ENCODE measurements at places on chromosomes 2 and 18.

DNA sequence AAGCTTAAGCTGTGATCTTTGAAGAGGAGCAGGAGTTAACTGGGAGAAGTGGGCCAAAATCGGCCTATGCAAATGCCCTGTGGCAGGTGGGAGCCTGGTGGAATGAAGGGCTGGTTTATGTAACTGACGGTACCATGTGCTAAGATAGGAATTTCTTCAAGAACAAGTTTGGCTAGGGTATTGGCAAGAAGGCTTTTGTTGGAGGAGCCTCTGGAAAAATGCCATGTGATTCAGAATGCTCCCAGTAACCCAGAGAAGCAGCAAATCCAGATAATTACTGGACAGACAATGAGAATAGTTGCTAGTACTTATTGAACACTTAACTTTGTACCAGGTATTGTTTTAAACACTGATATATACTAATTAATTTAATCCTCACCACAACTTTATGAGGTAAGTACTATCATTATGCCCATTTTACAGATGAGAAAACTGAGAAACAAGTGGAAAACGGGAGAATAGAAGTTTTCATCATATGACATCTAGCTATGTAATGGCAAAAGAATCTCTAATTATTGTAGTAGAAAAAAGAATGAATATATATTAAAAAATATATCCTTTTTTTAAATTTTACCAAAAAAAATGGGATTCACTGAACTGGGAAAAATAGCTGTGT is 9.1 kb upstream of the FAM124B start:
- DNase-seq = no peak

- DNase-seq = no peak
Observed at GRCh38 chr2:173815772-173816171, 149.4 kb downstream of the SP3 start.

DNA sequence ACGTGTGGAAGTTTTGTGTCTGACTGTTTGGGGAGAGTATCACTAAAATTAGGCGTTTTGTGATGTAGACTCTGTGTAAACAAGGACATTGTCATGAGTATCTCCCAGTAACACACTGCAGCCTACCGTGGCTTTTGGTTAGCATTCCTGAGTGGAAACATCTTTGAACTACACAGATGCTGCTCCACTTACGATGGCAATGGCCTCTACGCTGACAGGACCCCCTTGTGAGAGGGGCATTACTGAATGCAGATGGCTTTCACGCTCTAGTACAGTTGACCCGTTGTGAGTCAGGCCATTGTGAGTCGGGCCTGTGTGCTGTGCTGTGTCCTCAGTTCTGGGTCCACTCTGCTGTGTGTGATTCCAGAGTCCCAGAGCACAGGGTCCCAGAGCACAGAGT is 34.4 kb upstream of the ADNP2 start:
- DNase-seq = no peak

GRCh38 chr2:9205486-9205885 is 1.1 kb upstream of the ASAP2 start:
- DNase-seq = no peak

GRCh38 chr18:58522132-58522531 is 106.8 kb downstream of the ALPK2 start:
- DNase-seq = no peak

DNA sequence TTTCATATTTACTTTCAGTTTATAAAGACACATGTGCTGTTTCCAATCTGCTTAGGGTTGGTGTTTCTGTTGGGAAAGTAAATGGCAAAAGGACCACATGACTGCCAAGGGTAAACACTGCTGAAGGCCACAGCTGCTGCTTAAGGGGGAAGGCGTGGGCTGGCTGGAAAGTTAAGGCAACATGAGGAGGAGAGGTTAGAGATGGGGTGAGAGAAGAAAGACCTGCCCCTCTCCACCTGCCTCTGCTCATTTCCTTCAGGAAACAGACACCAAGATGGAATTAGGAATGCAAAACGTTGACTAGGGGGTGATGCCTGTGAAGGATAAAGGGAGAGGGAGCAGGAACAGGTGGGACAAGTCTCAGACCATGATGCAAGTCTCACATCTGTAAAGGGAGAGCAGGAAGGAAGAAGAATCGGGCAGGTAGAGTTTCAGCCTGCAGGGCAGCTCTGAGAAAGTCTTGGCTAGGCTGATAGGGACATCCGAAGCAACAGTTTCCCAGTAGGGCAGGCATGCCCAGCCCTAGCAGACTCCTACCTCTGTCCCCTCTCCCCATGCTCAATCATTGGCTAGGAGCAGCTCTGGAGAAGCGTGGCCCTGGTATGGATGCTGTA is 86.0 kb downstream of the CDC42EP3 start:
- no peak for DNase-seq

DNA sequence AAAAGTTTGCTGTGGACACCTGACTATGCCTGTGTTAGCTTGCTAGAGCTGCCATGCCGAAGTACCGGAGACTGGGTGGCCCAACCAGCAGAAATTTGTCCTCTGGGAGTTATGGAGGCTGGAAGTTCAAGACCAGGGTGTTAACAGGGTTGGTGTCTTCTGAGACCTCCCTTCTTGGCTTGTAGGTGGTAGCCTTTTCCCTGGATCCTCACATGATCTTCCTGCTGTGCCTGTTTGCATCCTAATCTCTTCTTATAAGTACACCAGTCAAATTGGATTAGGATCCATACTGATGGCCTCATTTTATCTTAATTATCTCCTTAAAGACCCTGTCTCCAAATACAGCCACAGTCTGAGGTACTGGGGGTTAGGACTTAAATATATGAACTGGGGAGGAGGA is 845 bp downstream of the TMEM177 start:
- no peak for DNase-seq

- no peak for DNase-seq
Observed at GRCh38 chr2:71393216-71393615, 60.1 kb upstream of the DYSF start.

GRCh38 chr2:234635284-234635683 is 138.4 kb upstream of the ARL4C start:
- DNase-seq = no peak

- DNase-seq = no peak
Observed at GRCh38 chr2:120251078-120251477, 1.6 kb upstream of the RALB start.

DNA sequence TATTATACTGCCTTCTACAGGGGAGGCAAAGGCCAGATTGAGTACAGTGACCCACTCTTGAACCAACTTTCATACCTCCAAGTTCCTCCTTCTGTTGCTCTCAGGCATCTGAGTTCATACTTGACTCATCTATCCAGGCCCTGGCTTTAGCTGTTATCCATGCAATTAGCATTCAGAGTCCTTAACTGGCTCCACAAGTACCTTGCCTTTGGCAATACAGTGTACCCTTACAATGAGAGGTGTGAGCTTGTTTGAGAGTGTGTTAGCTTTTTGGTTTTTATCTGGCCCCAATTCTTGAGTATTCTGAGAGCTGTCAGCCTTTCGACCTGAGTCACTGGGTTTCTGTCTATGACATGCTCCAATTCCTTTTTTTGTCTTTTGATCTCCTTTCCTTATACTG is 60.2 kb downstream of the EHD3 start:
- DNase-seq = no peak

DNA sequence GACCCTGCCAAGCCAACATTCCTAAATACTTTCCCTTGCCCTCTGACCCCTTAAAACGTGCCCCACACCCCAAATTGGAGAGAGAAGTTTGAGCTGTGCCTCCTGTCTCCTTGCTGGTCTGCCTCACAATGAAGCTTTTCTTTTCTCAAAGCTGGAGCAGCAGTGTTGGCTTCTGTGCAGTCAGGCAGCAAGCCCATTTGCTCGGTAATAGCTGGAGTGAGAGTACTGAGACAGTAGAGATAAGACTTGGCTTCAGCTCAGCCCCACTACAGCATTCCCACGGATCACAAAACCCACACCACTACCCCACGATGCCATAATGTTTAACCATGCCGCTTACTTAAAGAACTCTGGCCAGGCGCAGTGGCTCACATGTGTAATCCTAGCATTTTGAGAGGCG is 73.0 kb downstream of the NCAPH start:
- no peak for DNase-seq

DNA sequence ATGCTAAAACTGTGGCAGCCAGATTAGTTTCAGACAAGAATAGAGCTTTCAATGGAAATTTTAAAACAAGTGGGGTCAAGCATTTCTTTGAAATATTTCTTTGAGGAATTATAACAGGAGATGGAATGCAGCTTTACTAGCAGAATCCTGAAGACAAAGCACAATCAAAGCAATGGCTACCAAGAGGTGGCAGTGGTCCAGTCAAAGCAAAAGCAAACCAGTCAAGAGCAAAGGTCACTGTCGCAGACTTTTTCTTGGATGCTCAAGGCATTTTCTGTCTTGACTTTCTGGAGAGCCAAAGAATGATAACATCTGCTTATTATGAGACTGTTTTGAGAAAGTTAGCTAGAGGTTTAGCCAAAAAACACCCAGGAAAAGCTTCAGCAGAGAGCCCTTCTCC is 351.2 kb upstream of the DLGAP1 start:
- DNase-seq = no peak

DNA sequence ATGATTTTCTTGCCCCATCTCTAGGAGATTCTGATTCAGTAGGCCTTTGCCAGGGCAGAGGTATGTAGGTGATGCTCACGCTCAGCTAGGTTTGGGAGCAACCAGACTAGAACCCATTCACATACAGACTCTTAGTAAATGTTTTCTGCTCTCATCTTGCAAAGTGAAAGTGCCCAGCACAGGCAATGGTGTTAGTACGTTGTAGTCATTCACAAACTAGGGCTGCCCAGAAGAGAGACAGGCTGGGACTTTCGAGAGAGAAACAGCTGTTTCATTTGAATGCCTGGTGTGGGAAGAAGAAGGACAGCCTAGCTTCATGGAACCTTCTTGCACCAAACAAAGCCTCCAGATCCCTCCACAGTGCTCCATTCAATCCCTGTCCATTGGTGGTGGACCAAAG is 19.4 kb downstream of the DDX18 start:
- DNase-seq = no peak

GRCh38 chr2:202032846-202033316 is 774 bp upstream of the FZD7 start:
- DNase-seq = no peak

Data from GOT3 (cell line).